ENCODE measurements at places on chromosomes 6 and 20.

DNA sequence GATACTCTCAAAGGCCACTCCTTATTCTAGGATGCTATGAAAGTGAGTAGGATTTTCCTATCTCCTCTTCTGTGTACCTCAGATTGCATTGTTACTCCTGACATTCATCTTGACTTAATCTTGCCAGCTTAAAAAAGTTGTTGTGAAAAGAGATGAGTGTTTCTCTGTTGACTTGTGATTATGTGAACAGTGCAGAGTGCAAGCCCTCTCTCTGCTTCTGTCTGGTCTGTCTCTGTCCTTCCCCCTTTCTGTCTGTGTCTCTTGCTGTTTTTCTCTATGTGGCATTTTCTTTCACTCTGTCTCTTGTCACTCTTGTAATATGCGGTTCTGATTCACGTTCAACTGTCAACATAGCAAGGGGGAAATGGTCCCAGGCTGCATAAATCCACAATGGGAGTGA lies 306.6 kb downstream of the FARS2 start:
- DNase-seq, result no peak

- peak; percentile 88 for DNase-seq
These were observed 182.5 kb downstream of the EDN1 start for GRCh38 chr6:12472601-12473038.

DNA sequence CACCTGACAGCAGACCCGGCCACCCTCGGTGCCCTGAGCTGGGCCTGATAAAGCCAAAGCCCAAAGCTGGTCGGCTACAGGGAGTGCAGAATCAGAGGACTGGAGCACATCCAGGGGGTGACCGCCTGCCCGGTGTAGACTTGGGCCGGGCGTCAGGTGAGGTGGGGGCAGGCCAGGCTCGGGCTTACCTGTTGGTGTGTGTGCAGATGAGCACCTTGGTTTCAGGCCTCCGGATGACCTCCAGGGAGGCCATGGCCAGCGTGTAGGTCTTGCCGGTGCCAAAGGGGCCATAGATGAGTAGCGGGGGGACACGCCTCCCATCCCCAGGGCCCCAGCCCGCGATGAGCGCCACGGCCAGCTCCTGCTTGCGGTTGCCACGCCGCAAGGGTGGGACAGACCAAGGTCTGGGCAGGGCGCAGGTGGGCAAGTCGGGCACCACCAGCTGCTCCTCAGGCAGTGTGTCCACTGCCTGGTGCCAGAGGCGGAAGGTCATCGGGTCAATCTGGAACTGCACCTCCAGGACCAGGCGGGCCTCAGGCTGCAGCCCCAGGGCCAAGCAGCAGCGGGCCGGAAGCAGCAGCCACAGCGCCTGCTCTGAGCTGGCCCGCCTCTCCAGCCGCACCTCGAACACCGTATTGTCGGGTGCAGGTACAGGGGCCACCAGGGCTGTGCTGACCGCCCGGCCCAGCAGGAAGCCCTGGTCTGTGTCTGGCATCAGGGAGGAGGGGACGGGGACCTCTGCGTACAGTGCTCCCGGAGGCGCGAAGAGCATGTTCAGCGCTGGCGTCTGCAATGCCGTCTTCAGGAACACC lies 5.7 kb downstream of the HELZ2 start:
- DNase-seq, result no peak

GRCh38 chr6:168163096-168163731 lies 84.2 kb upstream of the FRMD1 start:
- no peak for DNase-seq

DNA sequence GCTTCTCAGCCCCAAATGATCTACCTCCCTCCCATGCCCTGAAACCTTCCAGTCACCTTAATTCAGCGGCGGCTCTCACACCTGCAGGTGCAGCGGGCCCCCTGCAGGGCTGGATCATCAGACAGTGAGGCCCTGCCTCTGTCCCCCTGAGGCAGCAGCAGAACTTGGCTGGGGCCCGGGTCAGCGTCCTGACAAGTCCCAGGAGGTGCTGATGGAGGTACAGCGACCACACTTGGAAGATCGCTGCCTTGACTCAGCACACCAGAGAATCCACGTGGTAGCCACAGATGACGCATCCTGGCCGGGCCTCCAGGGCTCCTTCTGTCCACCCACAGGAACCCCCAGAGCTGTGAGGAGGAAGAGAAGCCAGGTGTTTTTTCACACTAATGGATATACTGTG lies 116.4 kb upstream of the THBS2 start:
- DNase-seq, result no peak

- no peak for DNase-seq
These were observed 12.9 kb downstream of the ITCH start for GRCh38 chr20:34375977-34376430.

- DNase-seq, result no peak
These were observed 15.6 kb upstream of the BICRAL start for GRCh38 chr6:42766163-42766670.

GRCh38 chr6:10831609-10832008 lies 6.7 kb downstream of the MAK start:
- DNase-seq, result no peak

GRCh38 chr6:26459023-26459810 lies 1.5 kb downstream of the BTN2A1 start:
- no peak for DNase-seq

DNA sequence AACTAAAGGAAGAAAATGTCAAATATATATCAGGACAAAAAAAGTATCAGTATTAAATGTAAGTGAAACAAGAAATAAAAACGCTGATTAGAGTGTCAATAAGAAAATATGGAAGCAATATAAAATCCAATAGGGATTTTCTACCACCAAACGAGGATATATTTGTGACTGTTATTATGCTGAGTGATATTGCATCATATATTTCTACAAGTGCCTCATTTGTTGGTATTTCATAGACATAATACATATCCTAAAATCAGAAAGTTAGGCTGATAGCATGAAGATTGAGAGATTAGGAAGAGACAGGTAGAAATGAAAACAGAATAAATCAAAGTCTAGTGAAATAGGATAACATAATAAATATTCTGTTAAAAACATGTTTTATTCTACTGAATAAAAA lies 429.2 kb upstream of the IRAK1BP1 start:
- DNase-seq, result no peak

GRCh38 chr6:14447240-14447639 lies 329.7 kb downstream of the CD83 start:
- DNase-seq, result no peak

- no peak for DNase-seq
These were observed 296.2 kb downstream of the RIMS1 start for GRCh38 chr6:72182337-72183246.

DNA sequence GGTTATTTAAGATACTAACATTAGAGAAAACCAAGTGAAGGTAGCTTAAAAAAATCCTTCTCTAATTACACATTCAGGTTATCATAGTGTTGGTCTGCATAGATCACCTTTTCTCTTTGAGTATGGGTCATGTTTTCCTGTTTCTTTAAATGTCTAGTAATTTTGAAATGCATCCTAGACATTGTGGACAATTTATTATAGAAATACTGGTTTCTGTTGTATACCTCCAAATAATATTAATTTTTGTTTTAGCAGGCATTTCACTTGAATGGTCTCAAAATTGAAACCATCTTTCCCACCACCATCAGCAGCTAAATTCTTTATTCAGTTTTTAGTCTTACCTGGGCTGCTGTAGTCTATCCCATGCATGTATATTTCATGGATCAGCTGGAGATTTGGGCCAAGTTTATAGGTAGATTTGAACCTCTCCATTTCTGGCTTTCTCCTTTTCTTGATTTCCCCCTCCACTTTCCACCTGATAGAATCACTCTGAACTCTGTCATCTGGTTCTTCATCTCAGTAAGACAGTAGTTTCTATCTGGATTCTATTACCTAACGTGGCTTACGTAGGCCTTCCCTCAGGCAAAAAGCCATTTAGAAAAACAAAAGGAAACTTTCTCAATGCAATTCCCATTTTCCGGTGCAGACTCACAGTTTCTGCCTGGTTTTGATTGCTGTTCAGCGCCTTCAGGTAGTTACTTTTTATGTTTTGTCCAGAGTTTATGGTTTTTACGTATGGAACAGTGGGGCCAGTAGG lies 52.3 kb downstream of the ZFAND3 start:
- no peak for DNase-seq

- DNase-seq, result no peak
These were observed 26.6 kb upstream of the KLHL31 start for GRCh38 chr6:53692172-53692571.

DNA sequence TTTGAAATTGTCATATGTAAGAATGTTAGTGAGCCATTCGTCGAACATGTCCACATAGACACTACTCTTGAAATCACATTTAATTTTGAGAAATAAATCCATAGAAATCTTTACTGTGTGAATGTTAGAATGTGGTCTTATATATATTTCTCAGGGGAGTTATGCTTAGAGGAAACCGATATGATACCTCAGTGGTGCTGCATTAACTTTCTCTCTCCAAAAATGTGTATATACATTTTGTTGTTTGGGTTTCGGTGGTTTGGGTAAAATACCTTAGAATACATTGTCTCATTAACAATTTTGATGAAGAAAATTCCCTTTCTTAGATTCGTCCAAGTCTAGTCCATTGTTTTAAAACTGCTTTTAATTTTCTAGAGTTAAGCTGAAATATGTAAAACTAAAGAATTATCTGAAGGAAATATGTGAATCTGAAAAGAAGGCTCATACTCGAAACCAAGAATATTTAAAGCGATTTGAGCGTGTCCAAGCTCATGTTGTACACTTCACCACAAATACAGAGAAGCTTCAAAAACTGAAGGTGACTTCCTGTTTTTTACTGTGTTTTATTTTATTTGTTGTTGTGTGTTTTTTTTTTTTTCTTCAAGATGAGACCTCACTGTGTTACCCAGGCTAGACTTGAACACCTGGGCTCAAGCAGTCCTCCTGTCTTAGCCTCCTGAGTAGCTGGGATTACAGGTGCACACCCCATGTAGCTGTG lies 10.3 kb downstream of the KIZ start:
- DNase-seq, result no peak

GRCh38 chr6:6332811-6333244 lies 12.4 kb upstream of the F13A1 start:
- DNase-seq, result no peak

DNA sequence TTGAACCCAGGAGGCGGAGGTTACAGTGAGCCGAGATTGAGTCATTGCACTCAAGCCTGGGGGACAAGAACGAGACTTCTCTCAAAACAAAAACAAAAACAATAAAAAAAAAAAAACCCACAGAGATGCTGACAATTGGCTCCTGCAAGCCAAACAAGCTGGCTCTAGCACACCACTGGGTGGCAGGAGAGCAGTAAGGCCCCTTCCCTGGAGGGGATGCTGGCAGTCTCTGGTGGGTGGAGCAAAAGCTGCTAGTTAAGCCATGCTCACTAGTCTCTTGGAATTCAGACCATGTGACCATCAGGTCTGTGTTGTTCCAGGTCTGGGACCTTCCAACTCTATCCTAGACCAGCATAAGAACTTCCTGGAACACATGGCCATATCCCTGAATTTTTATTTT lies 18.9 kb upstream of the DSN1 start:
- DNase-seq, result no peak

GRCh38 chr6:624979-625378 lies 31.9 kb downstream of the HUS1B start:
- DNase-seq, result no peak

- no peak for DNase-seq
These were observed 710 bp downstream of the DYNLT1 start for GRCh38 chr6:158643836-158644230.

- DNase-seq, result no peak
These were observed 359.2 kb downstream of the CDH26 start for GRCh38 chr20:60317401-60317800.

- no peak for DNase-seq
These were observed 611 bp downstream of the CNPY3 start for GRCh38 chr6:42929821-42930360.

GRCh38 chr6:147738099-147738498 lies 229.6 kb downstream of the SAMD5 start:
- no peak for DNase-seq

DNA sequence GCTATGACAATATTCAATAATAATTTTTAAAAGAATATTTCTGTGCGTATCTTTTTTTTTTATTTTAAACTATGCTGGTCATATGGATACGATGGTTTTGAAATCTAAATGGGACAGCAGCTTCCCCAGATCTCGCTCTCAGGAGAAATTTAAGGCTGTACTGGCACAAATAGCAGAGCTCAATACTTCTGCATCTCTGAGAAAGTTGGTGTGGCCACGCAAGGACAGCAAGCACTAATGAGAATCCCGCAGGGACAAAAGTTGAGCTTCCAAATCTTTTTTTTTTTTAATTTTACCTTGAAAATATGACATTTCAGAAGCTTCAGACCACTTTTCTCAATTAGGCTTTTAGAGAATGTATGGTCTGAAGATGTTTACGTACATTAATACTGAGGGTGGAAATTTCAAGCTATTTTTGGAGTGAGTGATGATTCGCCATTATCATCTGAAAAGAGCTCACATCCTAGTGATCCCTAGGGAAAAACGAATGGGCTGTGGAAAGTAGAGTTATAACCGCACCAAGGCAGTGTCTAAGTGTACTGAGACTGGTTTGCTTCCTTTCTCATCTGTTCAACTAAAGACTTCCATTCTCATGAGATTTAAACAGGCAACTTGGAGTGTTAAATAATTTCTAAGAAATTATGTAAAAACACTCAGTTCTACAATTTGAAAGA lies 840.0 kb downstream of the C6orf118 start:
- DNase-seq, result no peak

- no peak for DNase-seq
These were observed 146.7 kb downstream of the TASP1 start for GRCh38 chr20:13492001-13492481.

- no peak for DNase-seq
These were observed 65.0 kb downstream of the PSMG4 start for GRCh38 chr6:3323696-3324261.

- no peak for DNase-seq
These were observed 138.4 kb upstream of the TNFAIP3 start for GRCh38 chr6:137728386-137729349.

GRCh38 chr20:50681359-50682064 lies 9.8 kb downstream of the RIPOR3 start:
- no peak for DNase-seq

GRCh38 chr6:36827261-36828079 lies 11.8 kb downstream of the CPNE5 start:
- no peak for DNase-seq

DNA sequence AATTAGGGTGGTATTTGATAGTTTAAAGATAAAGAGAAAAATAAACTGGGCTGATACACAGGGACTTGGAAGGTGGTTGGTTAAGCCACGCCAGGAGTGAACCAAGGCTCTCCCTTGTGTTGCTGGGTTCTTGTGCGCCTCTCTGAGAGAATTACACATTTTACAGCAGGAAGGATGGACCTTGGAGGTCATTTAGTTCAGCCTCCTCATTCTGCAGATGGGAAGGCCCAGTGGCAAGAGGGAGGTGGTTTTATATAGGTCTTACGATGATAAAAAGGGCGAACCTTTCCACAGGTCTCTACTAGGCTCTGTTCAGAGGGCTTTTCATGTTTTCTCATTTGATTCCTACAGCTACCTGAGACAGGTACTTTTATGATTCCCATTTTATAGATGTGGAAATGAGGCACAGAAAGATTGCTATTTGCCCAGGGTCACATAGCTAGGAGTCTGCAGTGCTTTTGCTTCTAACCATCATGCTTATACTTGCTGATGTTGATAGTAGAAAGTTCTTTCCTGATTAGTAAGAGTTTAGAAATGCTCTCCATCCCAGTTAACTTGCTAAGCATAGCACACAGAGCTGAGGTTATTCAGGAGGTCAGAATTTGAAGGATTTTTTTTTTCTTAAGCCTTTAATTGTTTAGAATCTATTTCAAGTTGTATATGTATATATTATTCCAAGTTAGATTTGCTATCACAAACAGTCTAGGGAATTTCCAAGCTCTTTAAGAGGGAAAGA lies 12.8 kb downstream of the HIVEP1 start:
- DNase-seq, result no peak

- DNase-seq, result peak; percentile 76
These were observed 53.6 kb upstream of the FRMD1 start for GRCh38 chr6:168132531-168133167.

GRCh38 chr20:25014816-25015215 lies 22.3 kb upstream of the APMAP start:
- DNase-seq, result peak; percentile 45
